ENCODE measurements at places on chromosomes 1 and 21. TPM values are rescaled to one million over a fixed set of nuclear protein-coding genes. Genes with fewer than 3 reads are reported as not detected.

GRCh38 chr1:212566522-212567479, 41.8 kb upstream of the ATF3 start:
- peak; percentile 23 for DNase-seq

GRCh38 chr1:180542838-180543145, 16.0 kb upstream of the OVAAL start:
- DNase-seq = no peak

DNA sequence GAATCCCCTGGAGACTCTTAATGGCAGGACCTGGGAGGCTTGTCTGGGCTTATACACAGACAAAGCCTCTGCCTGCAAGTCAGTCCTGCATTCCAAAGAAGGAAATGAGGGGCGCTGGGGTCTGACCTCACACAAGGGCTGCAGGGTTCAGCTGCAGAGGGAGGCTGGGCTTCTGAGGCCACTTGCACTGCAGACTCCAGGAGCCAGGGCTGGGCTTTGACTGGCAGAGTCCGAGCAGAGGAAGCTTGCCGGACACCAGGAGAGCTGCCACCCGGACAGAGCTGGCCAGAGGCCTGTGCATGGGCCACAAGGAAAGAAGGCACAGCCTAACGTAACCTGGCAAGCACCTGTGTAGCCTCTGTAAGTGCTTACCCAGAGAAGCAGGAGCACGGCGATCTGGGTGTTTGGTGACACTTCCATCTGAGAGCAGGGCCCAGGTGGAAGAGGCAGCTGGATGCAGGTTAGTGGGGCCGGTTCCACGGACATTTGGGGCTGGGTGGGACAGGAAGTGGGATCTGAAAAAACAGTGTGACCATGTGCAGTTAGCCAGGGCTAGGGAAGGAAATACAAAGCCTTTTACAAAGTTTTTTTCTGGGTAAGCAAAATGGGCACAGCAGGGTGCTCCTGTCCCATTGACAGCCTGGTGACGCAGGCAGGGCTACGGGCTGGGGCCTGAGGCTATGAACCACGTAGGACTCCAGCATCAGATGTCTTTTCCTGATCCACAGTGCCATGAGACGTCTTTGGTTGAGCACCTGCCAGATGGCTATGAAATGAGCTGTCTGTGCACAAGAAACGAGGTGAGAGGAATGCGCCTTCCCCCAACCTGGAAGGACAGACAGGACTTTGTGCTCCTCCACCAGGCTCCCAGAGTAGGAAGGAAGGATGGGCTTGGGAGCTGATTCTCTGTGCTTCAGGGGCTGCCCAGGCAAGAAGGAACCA, 37.3 kb upstream of the LBR start:
- DNase-seq = no peak

DNA sequence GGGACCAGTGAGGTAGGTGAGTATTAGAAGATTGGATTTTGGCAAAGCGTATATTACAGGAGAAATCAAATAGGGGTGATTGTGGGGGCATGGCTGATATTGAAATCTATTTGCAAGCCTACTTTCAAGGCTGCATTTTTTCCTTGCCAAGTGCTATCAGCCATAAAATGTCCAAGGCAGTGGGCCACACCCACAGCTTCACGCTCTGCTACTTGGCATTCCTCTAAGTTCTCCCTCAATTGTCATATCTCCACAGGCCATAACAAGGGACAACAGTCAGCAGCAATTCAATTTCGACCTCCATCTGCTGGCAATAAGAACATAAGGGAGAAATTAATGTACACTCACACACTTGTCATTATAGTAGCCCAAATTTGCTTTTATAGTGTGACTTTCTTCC, 667.1 kb upstream of the PKN2 start:
- no peak for DNase-seq

Gene SORT1
- total RNA-seq = 1.8 TPM

DNA sequence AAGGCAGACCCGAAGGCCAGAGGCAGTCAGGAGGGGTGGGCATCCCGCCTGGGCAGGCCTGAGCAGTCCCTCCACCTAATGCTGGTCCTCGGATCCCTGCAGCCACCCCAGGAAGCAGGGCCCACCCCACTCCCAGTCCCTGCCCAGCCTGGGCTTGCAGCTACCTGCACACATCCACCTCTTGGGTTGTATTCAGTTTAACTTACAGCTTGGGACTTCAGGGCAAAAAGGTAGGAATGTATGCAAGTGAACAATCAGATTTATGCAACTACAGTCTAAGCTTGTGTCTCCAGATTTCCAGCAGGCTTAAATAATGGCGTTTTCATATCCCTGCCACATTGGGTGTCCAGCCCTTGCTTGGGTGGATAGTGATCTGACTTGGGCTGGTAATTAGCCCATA, 17.4 kb downstream of the LDLRAP1 start:
- no peak for DNase-seq

GRCh38 chr1:50651476-50652263, 228.4 kb upstream of the DMRTA2 start:
- DNase-seq = no peak

Gene LINGO4
- not detected for total RNA-seq

- no peak for DNase-seq
These were observed 86.2 kb downstream of the TTC3 start for GRCh38 chr21:37159053-37159776.

Gene OR2L5
- not detected for total RNA-seq

- DNase-seq = no peak
These were observed 21.1 kb downstream of the ATP8B2 start for GRCh38 chr1:154346276-154346917.

Gene DCDC2B
- total RNA-seq = not detected

DNA sequence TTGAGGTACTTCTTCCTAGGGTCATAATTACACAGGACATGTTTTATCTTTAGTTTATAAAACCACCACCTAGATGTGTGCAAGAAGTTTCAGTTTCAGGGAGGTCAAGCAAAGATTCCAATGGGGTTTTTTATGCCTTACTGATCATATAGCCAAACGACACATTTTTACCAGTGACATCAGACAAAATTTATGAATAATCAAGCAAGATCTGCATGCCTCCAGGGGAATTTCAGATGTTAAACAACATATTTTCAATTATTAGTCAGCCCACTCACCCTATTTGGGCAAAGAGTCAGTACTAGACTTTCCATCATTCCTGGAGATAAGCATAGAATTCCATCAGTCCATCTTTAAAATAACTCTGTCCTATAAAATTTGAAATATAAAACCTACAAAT, 867.4 kb downstream of the KCNT2 start:
- DNase-seq = no peak

Gene DYNLT4
- 3.4 TPM for total RNA-seq

Gene OR2T29
- not detected for total RNA-seq

- DNase-seq = no peak
These were observed 102.7 kb upstream of the CD55 start for GRCh38 chr1:207218512-207219362.

DNA sequence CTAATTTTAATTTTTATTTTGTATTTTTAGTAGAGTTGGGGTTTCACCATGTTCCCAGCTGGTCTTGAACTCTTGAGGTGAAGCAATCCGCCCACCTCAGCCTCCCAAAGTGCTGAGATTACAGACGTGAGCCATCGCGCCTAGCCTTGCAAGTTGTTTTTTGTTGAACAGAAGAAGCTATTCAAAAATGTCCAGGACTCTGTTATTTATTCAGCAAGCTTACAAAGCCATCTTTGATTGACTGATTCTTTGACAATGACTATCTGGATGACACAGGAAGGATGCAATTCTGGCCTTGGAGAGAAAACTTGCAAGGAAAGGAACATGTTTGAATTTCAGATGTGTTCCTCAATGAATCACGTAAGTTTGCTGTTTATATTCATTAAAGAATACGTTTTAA, 63.5 kb downstream of the MAP3K7CL start:
- DNase-seq = no peak

Gene FHAD1
- total RNA-seq = not detected

DNA sequence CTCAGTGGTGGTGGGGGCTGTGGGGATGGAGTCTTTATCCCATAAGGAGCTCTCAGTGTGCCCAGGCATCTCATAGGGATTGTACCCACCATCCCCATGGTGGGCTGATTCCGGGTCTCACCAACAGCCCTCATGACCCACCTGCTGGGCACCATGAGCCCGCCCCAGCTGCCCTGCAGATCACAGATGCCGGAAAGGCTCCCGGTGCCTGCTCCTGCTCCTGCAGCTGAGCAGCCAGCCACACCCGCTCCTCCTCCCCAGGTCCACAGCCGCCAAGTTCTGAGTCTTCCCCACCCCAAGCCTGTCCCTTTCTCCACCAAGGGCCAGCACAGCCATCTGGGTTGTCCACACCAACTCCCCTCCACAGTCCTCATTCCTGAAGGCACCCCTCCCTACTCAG, 15.5 kb upstream of the TSPEAR start:
- no peak for DNase-seq

Measured in naive thymus-derived CD4-positive, alpha-beta T cell (primary cell).